ENCODE measurements at places on chromosomes 13 and 19.

- DNase-seq = no peak
Observed at GRCh38 chr13:82291852-82292251, 1590.4 kb downstream of the SLITRK1 start.

- no peak for DNase-seq
Observed at GRCh38 chr13:20198781-20199180, 6.0 kb upstream of the GJB2 start.

DNA sequence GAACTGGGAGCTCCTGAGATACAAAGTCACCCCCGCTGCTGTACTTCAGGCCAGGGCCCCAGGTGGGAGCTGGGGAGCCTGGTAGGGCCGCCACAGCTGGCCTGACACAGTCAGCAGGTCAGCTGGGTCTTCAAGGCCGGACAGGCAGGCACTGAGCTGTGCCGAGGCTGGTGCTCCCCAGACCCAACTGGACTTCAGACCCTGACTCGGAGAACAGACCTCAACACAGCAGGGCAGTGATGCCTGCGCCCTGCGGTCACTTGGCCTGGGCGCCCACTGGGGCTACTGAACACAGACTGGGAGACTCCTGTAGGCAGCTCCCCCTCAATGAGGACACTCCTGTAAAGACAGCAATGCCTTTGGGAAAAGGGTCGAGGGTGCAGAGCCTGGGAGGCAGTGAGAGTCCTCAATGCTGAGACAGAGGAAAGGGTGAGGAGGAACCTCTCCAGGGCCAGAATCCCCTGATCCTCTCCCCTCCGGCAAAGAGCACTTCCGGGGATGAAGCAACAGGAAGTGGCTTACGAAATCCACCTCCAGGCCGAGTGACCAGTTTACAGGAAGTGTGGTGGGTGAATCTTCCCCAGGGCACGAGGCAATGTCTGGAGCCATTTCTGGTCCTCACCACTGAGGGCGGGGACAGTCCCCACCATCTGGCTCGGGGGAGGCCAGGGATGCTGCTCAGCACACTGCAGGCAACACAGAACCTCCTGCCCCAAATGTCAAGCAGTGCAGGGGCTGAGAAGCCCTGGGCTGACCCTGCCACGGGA, 40.8 kb upstream of the ISYNA1 start:
- peak; percentile 98 for DNase-seq

DNA sequence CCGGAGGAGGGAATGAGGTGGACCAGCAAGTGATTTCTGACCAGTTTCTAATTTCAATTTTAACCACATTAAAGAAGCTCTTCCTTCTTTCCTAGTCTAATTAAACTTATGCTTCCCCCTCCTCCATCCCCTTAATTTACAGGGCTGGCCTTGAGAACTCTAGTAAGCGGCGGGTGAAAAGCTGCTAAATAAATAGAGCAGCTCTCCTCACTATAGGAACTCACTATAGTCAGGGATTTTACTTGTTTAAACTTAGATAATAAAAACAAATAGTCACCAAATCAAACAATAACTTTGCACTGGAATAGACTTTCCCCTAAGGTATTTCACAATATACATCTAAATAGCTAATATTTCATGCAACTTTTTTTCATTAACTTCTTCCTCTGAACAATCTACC, 1838.2 kb upstream of the PRR20A start:
- DNase-seq = no peak

GRCh38 chr19:39828654-39829032, 5.3 kb downstream of the DYRK1B start:
- DNase-seq = no peak

DNA sequence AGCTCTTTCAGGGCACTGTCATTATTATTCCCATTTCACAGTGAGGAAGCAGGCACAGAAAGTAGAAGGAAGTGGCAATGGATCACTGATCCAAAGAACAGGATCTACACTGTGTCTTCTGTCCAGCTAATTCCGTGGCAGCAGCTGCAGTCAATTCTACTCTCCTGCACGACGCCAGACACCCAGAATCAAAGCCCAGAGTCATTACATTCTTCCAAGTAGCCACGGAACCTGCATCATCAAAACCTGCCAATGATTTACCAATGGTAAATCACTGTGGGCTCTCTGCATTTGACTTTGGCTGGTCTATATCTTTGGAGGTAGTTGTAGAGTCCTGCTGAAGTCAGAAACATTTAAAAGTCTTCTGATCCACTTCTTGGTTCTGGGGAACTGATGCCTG, 767.7 kb downstream of the LIG4 start:
- no peak for DNase-seq

- no peak for DNase-seq
Observed at GRCh38 chr13:34816245-34816884, 125.7 kb upstream of the NBEA start.

GRCh38 chr13:46995874-46996273, 99.0 kb upstream of the HTR2A start:
- peak; percentile 17 for DNase-seq

DNA sequence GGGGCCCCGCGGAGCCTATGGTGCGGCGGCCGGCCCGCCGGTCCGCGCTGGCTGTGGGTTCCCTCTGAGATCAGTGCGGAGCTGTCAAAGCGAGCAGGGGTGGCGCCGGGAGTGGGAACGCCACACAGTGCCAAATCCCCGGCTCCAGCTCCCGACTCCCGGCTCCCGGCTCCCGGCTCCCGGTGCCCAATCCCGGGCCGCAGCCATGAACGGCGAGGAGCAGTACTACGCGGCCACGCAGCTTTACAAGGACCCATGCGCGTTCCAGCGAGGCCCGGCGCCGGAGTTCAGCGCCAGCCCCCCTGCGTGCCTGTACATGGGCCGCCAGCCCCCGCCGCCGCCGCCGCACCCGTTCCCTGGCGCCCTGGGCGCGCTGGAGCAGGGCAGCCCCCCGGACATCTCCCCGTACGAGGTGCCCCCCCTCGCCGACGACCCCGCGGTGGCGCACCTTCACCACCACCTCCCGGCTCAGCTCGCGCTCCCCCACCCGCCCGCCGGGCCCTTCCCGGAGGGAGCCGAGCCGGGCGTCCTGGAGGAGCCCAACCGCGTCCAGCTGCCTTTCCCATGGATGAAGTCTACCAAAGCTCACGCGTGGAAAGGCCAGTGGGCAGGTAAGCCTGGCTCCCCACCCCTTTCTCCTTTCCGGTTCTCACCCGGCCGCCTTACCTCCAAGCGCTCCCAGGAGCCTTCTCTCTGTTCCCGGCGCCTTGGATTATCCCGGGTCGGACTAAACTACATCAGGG, at the start of gene PDX1:
Gene PDX1 (plus strand): TSS at position 67 of the 743 bp plus-strand sequence. CDS start 139 bp downstream, at position 206.
- no peak for DNase-seq

DNA sequence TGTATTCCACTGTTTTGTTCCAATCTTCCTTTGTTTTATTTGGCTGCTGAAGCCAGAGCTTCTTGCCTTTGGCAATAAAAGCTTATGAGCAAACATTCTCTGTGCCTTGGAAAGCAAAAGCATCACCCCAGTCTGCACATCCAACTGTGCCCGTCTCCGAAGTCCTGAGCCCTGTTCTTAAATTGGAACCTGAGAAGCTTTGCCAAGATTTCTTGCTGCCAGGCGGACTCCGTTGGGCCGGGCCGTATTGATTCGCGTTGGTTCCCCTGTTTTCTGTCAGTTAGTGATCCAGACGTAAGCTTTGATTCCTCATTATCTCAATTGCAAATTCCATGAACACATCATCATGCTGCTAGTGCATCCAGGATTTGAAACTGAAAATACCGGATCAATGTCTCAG, 793.0 kb downstream of the OLFM4 start:
- DNase-seq = no peak

GRCh38 chr13:114045113-114045735, 71.3 kb upstream of the C13orf46 start:
- no peak for DNase-seq

DNA sequence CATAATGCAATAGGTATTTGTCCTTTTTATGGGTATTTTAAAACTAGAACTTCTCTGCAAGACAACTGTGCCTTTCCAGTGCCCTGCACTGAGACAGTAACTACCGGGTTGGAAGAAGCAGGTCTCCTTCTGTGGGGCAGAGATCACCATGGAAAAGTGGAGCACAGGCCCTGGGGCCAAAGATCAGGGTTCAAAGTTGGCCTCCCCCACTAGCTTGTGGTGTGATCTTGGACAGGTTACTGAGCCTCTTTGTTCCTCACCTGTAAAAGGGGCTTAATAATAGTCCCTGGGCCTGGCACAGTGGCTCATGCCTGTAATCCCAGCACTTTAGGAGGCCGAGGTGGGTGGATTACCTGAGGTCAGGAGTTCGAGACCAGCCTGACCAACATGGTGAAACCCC, 68.3 kb downstream of the CEBPG start:
- no peak for DNase-seq

- no peak for DNase-seq
Observed at GRCh38 chr13:34883396-34883795, 58.7 kb upstream of the NBEA start.

GRCh38 chr19:48498595-48499311, 12.9 kb downstream of the LMTK3 start:
- DNase-seq = no peak

DNA sequence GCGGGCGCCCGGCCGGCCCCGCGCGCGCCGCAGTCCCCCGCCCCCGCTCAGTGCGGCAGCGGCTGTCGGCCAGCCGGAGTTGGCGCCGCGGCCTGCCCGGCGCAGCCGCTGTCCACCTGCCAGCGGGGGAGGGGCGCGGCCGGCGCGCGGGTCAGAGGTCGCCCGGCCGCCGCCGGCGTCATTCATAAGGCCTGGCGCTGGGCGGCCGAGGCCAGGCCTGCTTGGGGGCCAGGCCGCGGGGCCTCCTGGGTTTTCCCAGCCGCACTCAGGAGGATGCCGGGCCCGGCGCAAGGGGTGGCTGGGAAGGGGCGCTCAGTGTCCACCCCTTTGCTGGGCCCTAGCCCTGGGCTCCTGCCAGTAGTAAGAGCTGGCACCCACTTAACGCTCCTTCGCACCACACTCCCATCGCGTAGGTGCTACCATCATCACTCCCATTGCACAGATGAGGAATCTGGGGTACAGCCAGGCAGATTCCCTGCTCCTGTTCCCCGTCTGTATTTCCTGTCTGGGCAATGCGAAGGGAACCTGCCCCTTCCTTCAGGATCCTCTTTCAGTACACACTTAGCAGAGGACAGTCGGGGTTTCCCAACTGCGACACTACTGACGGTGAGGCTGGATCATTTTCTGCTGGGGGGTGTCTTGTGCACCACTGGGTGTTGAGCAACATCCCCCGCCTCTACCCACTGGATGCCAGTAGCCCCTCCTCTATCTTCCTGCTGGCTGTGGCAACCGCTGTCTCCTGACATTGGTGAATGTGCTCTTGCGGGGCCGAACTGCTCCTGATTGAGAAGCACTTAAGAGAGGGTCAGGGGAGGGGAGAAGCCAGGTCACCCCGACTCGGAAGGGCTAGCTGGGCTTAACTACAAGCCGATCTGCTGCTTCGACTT, 846 bp upstream of the PRKACA start:
- DNase-seq = peak; percentile 96

DNA sequence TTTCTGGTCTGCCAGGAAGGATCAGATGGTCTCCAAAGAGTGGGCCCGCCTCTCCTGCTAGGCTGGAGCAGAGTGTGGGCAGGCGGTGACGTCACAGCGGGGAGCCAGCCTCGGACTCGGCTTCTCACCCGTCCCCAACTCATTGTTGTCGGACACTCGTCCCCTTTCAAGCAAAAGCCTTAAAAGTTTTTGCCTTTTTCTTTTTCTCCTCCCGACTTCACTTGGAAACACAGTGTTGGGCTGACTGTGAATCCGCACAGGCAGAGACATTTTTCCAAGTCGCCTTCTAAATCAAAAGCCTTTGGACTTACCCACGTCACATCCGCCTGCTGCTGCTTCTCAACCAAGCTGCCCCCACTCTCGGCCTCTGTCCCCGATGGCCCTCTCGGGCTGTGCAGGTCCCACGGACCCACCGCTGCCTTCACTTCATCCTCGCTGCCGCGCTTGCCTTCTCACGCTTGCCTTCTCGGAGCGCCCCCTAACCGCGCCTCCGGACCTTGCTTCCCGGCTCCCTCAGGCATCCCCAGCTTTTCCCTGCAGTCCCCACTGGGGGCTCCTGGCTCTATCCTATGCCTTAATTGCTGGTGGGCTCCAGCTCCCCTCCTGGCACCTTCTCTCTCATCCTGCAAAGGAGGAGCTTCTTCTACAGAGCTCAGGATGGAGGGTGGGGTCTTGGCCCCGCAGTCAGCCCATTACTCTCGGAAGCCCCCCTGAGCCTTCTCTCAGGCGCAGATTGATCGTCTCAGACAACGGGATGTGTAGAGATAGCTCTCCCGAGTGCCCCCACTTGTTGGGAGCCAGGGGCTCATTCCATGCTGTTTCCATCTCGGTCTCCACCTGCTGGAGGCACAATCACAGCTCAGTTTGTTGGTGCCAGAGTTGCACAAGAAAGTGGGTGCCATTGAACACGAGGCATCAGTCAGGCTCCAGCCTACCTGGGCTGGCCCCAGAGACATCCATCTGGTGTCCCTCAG, 3.9 kb upstream of the ZNF135 start:
- no peak for DNase-seq

- DNase-seq = peak; percentile 83
Observed at GRCh38 chr19:50328224-50328872, 829 bp downstream of the KCNC3 start.

Measured in inflammatory macrophage (primary cell).